ENCODE measurements at places on chromosomes 7 and 10.
A peak's percentile ranks its signal among the peaks of the same experiment; 100 is the strongest.

- no peak for DNase-seq
Measured at GRCh38 chr10:27568196-27569175, 64.4 kb downstream of the RAB18 start.

- no peak for DNase-seq
Measured at GRCh38 chr10:24174014-24174413, 34.9 kb upstream of the KIAA1217 start.

DNA sequence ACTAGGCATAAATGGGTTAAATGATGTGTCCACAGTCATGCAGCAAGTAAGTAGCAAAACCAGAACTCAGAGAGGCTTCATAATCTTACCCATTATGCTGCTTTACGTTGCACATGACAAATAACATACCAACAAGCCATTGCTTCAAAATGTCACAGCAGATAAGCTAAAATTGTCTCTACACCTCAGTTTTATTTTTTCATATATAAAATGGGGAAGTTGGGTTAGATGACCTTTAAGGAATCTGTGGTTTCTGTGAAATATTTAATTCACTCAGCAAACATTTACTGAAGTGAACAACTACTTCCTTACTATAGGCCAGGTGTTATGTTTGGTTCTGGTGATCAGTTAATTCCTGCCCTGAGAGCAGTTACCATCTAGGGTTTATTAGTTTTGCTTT, 2.2 kb upstream of the ASCC1 start:
- DNase-seq = no peak

- DNase-seq = no peak
Measured at GRCh38 chr7:20038676-20039075, 178.5 kb downstream of the MACC1 start.

- no peak for DNase-seq
Measured at GRCh38 chr10:43731486-43731885, 82.8 kb upstream of the ZNF32 start.

DNA sequence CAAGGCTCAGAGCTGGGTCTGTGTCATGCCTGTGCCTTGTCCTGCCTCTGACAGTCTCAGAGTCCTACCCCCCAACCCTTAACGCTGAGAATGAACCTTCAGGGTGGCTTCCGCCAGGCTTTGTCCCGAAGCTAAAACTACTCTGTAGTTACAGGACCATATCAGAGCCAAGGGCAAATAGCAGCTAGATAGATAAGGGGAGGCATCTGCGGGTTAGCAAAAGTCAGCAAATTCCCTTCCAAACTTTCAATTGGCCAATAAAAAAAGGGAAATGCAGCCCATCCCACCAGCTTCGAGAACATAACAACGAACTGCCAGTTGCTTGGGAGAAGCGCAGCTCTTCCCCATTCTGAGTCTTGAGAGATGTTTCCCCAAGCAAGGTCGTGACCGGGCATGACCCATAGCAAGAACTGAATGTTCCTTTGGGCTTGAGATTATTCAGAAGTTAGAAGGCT, 17.7 kb downstream of the CCL24 start:
- no peak for DNase-seq

DNA sequence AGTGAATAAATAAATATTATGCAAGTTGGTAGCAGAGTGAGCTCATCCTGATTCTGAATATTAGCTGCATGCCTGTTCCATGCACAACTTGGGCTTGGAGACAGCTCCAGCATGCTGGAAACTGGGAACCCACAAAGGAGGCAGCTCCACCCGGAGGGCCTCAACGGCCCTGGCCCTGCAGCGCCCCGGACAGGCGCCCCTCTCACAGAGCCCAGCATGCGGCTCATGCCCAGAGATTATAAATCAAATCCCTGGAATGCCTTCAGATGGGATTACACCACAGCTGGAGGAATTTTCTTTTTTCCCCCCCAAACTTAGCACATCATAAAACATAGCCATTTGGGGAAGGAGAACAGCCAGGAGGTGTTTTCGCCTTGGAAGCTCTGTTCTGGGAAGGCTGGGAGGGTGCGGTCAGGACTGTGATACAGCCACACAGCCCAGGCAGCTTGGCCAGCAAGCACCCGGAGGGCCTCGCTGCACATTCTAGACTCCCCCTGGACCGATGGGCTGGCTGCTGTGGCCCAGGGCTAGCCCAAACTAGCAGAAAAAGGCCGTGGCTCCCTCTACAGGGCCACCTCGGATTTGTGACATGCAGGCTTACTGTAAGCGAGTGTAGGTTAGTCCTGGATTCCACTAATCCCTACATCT, 102.4 kb downstream of the PTPN20 start:
- no peak for DNase-seq

DNA sequence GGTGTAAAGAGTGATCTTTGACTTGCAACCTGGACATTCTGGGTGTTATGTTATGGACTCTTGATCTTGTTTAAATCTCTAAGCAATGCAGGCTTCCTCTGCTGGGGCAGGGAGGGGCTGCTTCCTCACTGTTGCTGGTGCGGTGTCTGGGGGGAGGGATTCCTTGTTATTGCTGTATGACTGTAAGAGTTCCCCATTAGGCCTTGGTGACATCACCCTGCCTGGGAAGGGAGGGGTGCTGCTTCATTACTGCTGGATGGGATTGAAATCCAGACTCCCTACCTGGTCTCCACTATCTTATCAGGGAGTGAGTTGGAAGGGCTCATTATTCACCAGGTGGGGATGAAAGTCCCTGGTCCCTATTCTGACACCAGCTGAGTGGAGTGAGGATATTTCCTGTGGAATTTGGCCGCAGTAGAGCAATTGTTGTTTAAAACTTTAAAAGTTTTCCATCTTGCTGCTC, 8.8 kb downstream of the OGDH start:
- no peak for DNase-seq

- DNase-seq = no peak
Measured at GRCh38 chr7:112150823-112151641, 55.2 kb downstream of the DOCK4 start.

- no peak for DNase-seq
Measured at GRCh38 chr7:81533426-81533825, 236.4 kb downstream of the HGF start.

DNA sequence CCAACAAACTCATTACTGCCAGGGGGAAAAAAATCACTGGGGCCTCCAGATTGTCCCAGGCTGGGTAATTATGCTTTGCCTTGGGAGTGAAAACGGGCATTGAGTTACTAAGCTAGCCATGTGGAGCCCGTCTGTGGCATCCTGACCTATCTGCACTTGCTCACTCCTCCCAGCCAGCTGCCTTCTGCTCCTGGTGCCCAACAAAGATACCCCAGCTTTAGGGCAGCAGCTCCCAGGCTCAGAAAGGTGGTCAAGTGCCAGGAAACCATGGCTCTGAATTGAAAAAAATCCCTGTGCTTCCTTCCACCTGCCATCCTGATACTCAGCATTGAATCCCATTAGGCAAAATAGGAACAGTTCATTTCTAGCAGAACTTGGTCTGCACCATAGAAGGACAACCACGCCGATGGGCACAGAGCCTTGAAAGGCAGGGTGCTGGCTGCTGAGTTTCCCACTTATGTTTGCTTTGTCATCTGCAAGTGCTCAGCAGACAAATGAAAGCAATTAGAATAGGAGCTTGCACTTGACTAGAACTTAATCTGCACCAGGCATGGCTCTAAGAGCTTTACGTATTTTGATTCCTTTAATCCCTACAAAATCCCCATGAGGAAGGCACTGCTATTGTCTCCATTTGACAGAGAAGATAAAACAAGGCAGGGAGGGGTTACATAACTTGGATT, 42.8 kb downstream of the HSPA12A start:
- no peak for DNase-seq

GRCh38 chr7:121032645-121033460, 44.3 kb downstream of the CPED1 start:
- no peak for DNase-seq

- DNase-seq = no peak
Measured at GRCh38 chr7:24318326-24318725, 34.3 kb downstream of the NPY start.

DNA sequence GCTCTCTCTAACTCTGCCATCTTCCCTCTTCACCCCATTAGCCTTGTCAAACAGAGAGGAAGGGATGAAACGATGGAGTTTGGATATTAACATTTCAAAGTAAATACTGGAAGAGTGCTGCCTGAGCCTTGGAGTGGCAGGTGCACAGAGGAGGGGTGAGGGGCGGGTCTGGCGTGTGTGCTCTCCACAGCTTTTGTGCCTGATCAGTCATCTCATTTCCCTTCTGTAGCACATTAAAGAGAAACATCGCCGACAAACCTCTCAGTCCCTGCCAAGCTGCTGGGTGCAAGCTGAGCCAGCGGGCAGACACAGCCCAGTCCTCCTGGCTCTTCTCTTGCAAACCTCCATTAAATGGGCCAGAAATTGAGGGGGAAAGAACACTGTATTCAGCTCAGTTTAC, 76.2 kb downstream of the SLIT1 start:
- DNase-seq = no peak

DNA sequence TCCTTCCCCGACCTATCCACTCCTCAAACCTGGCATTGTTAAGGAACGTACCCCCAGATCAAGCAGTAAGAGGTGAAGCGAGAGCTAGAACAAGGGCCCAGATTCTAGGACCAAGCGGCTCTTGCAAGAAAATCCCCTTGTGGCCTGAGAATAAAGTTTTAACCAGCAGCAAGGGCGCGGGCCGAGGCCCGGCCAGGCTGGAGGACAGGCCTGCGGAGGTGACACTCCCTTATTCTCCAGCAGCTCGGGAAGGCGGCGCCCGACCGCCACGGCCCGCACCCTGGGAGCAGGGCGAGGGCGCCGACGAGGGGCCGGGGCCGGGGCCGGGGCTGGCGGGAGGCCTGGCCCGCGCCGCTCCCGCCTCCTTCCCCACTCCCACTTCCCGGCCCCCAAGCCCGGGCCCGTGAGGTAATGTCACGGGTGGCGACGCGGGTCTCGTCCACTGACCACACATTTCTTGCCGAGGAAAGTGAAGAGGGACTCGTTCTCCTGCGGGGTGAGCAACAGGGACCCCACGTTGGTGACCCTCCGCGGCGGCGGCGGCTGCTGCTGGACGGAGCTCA, 551 bp downstream of the WASL start:
- peak; percentile 18 for DNase-seq

- no peak for DNase-seq
Measured at GRCh38 chr10:109880886-109881768, 42.2 kb downstream of the XPNPEP1 start.

DNA sequence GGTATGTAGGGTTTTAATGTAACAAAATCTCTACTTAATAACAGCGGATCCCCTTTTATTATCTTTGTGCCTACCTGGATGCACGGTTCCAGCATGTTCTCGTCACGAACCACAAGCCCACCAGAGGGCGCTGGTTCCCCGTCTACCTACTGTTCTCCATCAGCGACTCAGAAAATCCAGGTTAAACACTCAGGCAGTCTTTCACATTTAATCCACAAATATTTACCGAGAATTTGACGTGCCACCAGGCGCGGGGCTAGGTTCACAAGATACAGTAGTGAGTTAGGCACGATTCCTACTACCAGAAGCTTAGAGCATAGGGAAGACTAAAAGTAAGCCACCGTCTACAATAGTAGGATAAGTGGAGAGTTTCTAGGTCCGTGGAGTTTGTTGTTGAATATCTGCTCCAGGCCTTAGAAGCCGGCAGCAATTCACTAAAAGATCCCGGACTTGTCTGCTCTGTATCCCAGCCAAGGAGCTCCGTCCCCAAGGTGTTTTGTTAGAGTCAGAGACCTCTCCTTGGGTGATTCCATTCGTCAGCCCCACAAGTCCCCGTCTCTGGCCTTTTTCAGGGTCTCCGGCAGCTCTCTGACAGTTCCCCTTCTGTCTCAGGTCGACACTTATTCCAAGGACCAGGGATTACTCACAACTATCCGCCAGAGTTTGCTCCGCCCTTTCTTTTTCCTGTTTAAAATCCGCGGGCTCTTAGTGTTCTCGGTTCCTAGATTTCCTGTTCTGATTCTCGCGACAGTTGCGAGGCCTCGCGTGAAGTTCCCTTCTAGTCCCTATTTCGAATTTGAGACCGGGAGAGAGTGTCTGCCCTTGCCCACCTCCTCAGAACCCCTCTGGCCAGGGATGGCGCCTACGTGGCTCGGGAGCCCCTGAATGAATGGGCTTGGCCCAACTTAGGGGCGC, 1.5 kb upstream of the KAZALD1 start:
- peak; percentile 90 for DNase-seq

DNA sequence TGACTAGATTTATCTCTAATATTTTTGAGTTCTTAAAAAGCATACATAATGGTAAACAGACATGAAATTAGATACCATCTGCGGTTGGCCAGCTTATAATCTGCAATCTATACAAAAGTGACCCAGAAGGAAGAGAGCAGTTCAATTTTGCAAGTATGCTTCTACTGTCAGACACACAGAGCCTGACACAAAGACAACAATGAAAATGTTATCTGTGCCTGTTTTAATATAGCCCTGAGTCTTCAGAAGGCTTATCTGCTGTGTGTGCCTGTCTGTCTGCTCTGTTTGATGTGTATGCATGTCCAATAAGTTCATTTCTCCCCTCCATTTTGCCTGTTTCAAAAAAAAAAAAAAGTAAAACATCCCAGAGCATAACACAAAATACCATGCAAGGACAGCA, 73.3 kb upstream of the FHIP2A start:
- no peak for DNase-seq

GRCh38 chr10:24432478-24433416, 223.8 kb downstream of the KIAA1217 start:
- DNase-seq = no peak

DNA sequence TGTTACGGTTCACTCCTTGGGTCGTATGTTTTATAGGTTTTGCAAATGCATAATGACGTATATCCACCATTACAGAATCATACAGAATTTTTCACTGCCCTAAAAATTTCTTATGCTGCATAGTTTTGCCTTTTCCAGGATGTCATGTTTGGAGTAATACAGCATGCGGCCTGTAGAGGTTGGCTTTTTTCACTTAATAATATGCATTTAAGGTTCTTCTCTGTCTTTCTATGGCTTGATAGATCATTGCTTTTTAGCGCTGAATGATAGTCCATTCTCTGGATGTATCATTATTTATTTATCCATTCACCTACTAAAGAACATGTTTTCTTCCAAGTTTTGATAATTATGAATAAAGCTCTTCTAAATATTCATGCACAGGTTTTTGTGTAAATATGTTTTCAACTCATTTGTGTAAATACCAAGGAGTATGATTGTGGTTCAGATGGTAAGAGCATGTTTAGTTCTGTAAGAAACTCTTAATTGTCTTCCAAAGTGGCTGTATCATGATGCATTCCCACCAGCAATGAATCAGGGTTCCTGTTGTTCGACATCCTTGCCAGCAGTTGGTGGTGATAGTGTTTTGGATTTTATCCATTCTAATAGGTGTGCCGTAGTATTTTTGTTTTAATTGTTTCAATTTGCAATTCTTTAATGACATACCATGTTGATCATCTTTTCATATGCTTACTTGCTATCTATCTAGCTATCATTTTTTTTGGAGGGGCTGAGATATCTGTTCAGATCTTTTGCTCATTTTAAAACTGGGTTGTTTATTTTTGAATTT, 531.2 kb upstream of the GHITM start:
- DNase-seq = no peak

- no peak for DNase-seq
Measured at GRCh38 chr10:69881202-69881601, 79.5 kb downstream of the COL13A1 start.

GRCh38 chr10:86210416-86210815, 156.2 kb downstream of the GRID1 start:
- DNase-seq = no peak
